ENCODE measurements at places on chromosomes 7 and 10.

GRCh38 chr7:66070222-66070621, 5.4 kb upstream of the ASL start:
- no peak for DNase-seq

GRCh38 chr7:15678653-15679052, 7.8 kb downstream of the MEOX2 start:
- no peak for DNase-seq

GRCh38 chr10:97713339-97713825, at the start of gene MARVELD1:
MARVELD1 (plus strand) TSS chr10:97713730; CDS start chr10:97713877, 147 bp downstream.
- peak; percentile 82 for DNase-seq

GRCh38 chr7:6571160-6571779, 6.0 kb upstream of the ZDHHC4 start:
- no peak for DNase-seq

DNA sequence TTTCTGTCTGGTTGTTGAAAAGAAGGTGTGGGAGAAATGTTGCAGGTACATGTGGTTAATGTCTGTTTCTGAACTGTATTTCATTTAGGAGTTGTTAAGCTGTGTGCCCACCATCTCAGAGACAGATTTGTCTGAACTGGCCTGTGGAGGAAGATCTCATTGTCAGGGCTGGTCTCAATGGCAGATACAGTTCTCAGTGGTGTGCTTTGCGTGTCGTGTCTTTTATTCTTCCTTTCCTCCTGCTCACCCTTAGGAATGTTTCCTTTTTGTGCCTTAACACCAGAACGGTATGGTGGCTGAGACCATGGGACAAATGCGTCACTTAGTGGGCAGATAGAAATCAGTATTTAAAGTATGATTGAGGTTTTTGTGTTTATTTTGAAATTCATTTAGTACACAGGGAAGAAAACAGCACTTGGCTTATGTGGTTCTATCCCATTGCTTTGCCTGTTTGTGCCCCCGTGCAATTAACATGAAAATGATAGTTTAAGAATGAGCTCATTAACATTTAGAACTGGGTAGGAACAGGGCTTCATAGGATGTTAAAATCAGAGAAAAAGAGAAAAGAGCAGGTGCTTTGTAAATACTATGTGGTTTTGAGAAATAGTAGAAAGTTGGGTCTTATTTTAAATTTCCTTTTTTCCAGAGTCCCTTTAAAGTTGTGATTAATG, 112.6 kb downstream of the AUTS2 start:
- no peak for DNase-seq

DNA sequence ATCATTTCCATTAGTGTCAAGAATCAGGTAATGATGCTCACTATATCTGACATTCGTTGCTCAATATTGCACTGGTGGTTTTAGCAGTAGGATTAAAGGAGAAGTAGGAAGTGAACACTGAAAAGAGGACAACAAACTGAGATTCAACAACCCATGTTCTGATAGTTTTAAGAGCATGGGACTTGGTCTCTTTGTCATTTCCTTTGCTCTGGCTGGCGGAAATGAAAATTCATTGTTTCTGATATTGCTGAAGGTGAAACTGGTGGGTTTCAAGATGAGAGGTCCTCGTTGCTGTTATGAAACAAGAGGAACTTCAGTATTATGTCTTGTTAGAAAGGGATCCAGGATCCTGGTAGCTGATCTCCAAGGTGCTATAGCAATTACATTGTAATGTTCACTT, 129.0 kb downstream of the DNAH11 start:
- DNase-seq = no peak

- no peak for DNase-seq
Measured at GRCh38 chr10:10903620-10904019, 114.1 kb upstream of the CELF2 start.

- DNase-seq = no peak
Measured at GRCh38 chr7:26789481-26790184, 74.8 kb downstream of the SKAP2 start.

DNA sequence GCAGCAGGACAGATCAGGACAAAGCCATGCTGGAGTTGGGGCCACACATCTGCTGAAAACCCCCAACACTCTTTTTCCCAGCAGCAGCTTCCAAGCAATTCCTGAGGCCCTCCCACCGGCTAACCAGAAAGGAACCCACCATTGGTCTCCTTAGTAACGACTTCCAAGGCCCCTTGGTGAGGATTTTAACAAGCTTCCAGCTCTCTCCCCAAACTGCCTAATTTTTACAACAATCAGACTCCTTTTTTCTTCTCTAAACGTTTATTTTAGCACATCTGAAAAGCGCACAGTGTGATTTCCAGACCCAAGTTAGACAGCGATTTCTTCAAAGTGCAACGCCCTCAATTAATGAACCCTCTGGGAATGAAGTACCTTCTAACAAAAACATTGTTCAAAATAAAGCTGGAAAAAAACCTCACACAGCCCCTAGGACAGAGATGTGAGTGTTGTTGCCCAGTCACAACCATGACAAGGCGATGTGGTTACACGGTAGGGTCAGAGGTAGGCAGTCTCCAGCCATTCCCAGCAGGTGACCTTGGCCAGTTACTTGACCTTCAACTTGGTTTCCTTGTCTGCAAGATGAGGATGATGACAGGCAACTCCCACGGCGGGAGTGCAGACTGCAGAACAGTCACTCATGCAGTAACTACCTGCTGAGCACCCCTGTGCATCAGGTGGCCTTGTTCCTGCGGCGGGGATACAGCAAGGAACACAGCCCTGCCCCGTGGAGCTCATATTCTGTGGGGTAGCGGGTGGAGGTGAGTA, 82.3 kb downstream of the SLIT1 start:
- no peak for DNase-seq

- DNase-seq = no peak
Measured at GRCh38 chr10:132229096-132229495, 42.3 kb downstream of the DPYSL4 start.

GRCh38 chr7:131057015-131057793, 270.5 kb upstream of the MKLN1 start:
- DNase-seq = no peak

DNA sequence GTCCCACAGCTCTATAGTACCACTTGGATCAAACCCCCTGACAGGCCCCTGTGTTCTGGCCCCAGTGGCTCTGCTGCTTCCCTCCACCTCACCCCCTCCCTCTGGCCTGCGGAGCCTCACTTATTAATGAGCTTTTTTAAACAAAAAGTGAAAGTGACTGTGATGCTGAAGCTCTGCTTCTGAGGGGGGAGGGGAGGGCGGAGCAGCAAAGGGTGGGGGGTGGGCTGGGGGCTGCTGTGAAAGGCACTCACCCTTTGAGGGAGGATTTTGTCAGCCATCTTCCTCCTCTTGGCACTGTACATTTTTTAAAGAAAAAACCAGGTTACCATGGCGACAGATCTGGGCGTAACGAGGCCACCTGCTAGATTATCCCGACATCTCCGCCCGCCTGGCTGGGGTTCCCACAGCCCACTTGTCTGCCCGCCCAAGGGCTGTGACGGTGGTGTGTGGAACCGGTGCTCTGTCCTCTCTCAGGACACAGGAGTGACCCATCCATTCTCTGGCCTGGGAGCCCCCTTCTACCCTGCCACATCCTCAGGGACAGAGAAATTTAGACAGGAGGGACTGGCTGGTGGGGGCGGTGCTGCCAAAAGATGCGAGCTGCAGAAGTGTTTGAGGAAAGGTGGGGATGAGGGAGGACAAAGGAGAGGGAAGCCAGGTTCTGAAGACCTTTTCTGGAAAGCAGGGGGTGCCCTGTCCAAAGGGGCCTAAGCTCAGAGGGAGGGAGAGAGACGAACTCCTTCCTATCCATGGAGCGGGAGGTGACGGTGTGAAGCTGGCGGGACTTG, 4.9 kb downstream of the SMARCD3 start:
- DNase-seq = no peak

DNA sequence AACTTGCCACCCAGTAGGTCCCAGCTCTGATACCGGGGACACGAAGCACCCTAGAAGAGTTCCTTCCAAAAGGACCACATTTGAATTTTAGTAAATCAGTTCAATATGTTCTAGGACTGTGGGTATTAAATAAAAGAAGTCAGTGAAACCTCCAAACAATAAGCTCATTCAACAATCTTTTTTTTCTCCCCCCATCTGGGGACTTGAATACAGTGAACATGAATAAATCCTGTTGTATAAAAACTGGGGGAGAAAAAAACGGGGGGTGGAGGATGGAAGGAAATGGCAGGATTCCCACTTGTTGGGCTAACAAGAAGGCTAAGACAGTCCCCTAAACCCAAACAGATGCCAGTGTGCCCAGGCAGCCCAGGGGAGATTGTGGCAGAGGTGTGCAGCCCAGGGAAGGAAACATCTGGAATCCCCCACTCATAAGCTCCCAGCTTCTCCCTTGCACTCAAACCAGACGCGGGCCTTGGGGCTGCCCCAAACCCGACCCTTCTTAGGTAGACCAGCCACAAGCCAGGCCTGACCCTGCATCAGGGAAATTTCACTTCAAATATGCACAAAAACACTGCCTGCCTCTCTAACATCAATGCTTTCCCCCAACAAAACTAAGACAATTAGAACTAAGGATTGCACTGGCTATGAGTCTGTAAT, 8.8 kb downstream of the AFAP1L2 start:
- no peak for DNase-seq

DNA sequence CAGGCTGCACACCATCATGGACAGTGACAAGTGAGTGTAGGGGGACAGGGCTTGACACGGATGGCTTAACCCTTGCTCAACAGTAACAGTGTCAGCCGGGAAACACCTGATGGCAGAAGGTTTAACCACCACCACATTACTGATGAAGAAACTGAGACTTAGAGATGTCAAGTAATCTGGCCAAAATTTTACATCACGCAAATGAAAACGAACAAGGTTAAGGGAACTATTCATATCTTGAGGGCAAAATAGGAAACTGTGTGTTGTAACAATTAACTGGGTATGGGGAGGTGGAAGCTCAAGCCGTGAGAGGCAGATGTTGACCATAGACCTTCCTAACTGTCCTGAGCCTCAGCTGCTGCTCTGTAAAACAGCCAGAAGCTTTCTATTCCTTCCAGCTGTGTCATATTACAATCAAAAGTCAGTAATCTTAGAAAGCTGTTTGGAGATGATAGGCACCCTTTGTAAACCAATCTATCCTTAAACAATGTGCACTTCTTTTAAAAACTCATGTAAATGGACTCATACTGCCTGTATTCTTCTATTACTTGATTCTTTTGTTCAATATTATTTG, 68.4 kb downstream of the ABCC2 start:
- no peak for DNase-seq

- no peak for DNase-seq
Measured at GRCh38 chr7:18861514-18862118, 255.8 kb downstream of the TWIST1 start.

- DNase-seq = no peak
Measured at GRCh38 chr7:71535616-71536015, 403.7 kb downstream of the GALNT17 start.

DNA sequence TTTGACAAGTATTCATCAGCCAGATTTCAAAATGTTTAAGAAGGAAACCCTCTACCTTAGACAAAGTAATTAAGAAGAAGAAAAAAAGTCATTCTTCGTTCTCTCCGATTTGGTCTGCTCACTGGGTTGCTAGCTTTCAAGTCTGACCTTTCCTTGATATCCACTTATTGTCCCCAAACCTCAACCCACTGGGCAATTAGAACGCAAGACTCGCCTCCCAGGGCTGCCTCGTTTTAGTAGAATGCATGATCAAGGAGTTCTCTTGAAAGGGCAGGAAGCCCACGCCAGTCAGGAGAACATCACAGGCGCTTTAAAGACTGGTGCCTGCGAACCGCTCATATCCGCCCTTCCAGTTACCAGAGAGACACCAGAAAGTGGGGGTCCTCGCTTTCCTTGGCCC, 637.7 kb downstream of the PARD3 start:
- no peak for DNase-seq

- no peak for DNase-seq
Measured at GRCh38 chr7:70360557-70360956, 762.3 kb downstream of the AUTS2 start.

DNA sequence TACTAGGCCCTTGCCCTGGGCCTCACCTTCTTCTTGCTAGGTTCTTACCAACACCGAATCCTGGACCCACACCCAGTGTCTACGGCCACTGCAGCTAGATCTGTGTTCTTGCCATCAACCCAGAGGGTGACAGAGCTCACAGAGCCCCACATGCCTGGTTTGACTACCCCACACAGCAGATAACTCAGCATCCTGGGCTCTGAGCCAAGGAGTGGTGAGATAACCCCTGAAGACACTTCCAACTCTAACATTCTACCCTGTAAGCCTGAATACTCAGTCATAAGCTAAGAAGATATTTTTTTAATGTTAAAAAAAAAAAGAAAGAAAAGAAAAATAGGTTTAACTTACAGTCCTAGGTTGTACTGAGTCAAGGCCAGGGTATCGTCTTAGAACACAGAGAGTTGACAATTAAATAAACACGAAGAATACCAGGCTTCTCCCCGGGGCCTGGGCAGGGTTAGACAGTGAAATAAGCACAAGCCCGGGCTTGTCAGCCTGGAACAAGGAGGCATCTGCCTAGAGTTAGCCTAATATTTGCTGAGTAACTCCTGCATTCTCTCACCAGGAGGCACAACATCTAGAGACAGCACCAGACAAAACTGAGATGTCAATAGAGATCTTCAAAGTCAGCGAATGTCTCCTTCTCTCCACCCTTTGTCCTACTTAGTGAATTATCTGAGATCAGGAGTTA, 556.5 kb upstream of the LRRN3 start:
- DNase-seq = no peak

DNA sequence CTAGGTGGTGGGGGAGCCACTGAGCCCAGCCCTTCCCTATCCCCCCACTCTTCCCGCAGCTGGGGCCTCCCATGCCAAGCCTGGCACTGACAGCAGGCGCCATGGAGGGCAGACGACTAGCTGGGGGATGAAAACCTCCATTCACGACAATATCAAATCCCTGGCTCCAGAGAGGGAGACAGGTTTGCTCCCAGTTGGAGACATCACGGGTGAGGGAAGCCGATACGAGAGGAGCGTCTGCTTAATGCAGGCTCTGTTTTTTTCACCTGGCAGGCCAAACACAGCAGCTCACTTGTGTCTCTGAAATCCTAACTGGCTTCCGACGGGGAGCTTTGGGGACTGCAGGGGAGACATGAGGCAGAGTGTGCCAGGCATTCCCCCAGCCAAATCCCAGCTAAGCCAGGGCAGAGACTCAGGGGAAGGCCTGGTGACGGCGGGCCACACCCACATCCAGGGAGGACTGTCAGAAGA, 307.4 kb upstream of the ZMIZ1 start:
- no peak for DNase-seq

GRCh38 chr10:12214763-12215218, 18.8 kb downstream of the CDC123 start:
- peak; percentile 25 for DNase-seq

GRCh38 chr10:62048919-62049623, 147.6 kb downstream of the ARID5B start:
- peak; percentile 78 for DNase-seq

DNA sequence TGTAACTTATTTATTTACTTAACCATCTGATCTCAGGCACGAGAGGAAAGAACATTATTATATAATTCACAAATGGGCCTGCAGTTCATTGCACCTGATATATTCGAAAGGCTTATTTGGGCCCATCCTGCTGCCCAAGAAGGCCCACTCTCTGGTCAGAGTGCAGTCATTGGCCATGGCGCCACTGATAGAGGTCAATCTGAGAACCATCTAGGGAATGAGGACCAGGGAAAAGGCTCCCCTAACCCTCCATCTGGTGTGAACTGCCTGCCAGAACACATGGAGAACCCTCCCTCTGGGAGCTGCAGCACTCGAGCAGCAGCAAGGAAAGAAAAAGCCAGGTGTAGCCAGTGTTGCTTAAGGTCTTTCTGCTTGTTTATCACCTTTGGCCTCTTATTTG, 136.6 kb downstream of the REEP3 start:
- no peak for DNase-seq
